ENCODE measurements at places on chromosomes 4 and X. TPM values are rescaled to one million over a fixed set of nuclear protein-coding genes. Genes with fewer than 3 reads are reported as not detected.

FBXL5 gene
- total RNA-seq: 73.9 TPM

KLB gene
- 0.05 TPM for total RNA-seq

BCORL1 gene
- total RNA-seq: 9.9 TPM

DNA sequence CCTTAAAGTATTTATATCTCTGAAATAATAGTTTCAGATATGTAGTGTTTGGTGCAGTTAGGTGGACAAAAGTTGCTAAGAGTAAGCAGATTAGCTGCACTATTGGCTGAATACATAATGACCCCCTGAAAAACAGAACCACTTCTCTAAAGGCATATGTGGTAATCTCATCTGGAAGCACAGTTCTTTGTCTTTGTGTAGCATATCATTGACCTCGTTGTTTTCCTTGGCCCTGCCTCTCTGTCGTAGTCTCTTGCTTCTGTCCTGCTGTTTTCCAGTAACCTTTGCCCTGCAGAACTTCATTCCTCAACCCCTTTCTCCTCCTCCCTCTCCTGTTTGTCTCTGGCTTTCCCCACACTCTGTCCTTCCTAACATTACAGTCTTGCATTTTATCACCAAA is 41.4 kb downstream of the JADE3 start:
- no peak for DNase-seq

DNA sequence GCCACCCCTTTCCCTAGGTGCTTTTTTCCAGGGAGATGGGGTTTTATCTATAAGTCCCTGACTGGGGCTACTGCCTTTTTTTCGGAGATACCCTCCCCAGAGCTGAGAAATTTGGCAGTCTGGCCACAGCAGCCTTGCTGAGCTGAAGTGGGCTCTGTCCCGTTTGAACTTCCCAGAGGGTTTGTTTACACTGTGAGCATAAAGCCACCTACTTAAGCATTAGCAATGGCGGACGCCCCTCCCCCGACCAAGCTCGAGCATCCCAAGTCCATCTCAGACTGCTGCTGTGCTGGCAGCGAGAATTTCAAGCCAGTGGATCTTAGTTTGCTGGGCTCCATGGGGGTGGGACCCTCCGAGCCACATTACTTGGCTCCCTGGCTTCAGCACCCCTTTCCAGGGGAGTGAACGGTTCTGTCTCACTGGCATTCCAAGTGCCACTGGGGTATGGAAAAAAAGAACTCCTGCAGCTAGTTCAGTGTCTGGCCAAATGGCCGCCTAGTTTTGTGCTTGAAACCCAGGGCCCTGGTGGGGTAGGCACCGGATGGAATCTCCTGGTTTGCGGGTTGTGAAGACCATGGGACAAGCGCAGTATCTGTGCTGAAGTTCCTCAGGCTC is 456.4 kb upstream of the HTR2C start:
- DNase-seq: no peak

GRCh38 chr4:1928356-1929239 is 57.4 kb downstream of the NSD2 start:
- DNase-seq: peak; percentile 69

DNA sequence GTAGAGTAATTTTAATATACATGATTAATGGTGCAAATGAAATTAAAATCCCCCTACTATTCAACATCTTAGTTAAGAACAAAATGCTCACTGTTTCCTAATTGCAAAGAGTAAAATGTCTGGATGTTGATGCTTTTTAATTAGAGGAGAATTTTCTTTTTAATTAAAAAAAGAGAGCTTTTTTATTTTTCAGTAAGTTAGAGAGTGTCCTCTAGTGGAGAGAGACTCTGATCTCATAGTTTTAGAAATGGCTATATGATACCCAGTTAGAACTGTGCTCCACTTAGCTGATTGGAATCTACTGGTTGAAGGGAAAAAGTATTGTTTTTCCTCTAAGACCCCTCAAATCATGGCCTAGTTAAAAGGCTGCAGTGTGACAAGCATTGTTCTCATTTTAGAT is 312.0 kb upstream of the MAGEB2 start:
- DNase-seq: no peak

DNA sequence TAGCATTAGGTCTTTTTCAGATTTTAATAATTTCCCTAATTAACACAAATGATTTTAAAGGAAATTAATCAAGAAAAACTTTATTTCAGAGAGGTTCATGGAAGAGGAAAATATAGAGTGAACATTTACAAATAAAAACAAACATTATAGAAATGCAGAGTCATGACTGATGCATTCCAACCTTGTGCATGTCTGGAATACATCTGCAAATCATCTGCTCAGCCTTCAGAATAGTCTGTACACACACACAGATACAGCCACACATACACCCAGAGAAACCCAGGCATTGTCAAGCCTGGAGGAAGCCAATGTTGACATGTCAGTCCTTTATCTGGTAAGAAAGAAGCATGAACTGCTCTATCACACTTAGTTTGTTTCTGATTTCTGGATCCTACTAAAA is 61.3 kb upstream of the NFKB1 start:
- no peak for DNase-seq

Data from natural killer cell treated with Interleukin-12 subunit alpha and Interleukin-12 subunit beta and Interleukin-15 and Interleukin-18, amount 100 ng/mL, for 72 hours (primary cell).